ENCODE measurements at places on chromosomes 4 and X.
A peak's percentile ranks its signal among the peaks of the same experiment; 100 is the strongest.

DNA sequence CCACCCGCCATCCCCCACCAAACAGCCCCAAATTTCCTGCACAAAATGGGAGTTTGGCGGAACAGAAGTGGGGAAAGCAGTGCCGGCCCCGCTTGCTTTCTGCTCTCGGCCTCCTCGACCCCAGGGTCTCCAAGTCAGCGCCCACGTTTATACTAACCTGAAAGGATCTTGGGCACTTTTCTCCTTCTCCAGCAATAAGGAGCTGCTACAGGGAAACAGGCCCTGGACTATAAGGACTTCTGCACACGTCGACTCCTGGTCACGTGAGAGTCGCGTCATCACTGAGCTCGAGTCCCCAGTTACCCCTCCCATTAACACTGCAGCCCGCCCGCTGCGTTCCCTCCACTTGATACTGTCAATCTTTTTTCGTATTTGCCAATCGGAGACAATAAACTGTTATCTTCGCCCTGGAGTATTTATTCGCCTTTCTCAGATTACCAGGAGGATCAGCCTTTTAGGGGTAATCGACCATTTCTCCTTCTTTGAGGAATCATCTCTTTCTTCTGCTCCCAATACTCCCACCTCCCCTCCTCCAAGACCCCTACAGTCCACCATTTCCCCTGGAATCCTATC lies at the start of gene TCEAL8:
TSS of gene TCEAL8 (minus strand) at position 235 of the 573 bp plus-strand sequence. CDS start 1,176 bp downstream, outside the sequence.
- DNase-seq = peak; percentile 88

- DNase-seq = no peak
Measured at GRCh38 chr4:80074069-80074468, 1.0 kb upstream of the ANTXR2 start.

DNA sequence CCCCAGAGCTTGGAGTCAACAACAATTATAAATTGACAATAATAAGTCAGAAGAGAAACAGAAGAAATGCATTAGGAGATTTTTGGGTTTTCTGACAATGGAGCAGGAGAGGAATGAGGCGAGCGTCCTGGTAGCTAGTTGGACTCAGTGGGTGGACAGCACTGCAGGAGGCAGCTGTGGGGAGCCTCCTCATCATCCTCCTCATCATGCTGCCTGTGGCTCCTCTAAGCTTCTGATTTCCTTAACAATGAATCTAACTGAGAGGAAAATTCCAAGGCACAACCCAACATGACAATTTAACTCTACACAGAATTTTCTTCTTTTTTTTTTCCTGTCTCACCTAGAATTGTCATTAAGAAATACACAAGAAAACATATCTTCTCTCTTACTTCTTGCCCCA lies 357.1 kb upstream of the NOCT start:
- no peak for DNase-seq

DNA sequence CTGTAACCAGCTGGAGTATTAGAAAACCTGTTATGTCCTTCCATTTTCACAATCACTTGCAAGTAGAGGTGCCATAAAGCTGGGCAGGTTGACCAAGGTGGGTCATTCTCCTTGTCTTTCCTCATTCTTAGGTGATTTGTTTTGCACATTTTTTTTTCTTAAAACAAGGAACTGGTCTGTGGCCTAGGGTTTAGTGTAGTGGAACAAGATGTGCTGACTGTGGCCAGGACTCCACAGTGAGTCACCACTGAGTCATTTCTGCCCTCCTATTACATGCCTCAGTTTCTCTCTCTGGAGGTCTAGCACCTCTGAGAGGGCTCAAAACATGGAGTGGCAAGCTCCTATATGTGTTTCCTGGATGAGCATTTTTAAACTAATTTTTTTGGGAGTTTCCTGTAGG lies 355.9 kb downstream of the GPM6A start:
- DNase-seq = no peak

GRCh38 chr4:26772096-26772873 lies 88.4 kb upstream of the STIM2 start:
- no peak for DNase-seq

DNA sequence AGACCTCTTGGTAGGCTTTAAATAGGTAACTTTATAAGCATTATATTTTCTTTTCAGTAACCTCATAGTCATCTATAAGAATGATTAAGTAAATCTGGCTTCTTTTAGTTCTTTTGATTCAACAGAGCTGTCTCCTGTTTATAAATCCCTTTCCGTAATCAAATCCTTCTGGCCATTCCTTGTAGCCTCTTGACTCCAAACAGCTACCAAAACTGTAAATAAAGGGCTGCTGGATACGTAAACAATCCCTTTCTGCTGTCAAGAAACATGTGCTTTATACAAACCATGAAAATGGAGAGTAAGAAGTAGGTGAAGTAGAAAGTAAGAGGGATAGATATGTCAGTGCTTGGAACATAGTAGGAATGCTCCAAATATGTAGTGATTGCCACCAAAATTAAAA lies 183.2 kb upstream of the CASK start:
- no peak for DNase-seq

- no peak for DNase-seq
Measured at GRCh38 chrX:69063486-69063885, 101.8 kb downstream of the PJA1 start.

- no peak for DNase-seq
Measured at GRCh38 chrX:47817421-47817820, 19.3 kb upstream of the ZNF81 start.

GRCh38 chr4:7822877-7823276 lies 116.8 kb downstream of the AFAP1 start:
- DNase-seq = no peak

GRCh38 chr4:57254754-57255153 lies 144.6 kb upstream of the IGFBP7 start:
- no peak for DNase-seq

GRCh38 chr4:78691334-78691754 lies 84.8 kb upstream of the BMP2K start:
- DNase-seq = no peak

- DNase-seq = no peak
Measured at GRCh38 chr4:83658806-83659205, 122.9 kb downstream of the GPAT3 start.

GRCh38 chrX:111265486-111265885 lies 4.8 kb downstream of the CAPN6 start:
- no peak for DNase-seq

GRCh38 chr4:123348946-123349345 lies 47.6 kb upstream of the SPRY1 start:
- no peak for DNase-seq

- DNase-seq = no peak
Measured at GRCh38 chr4:7238300-7238960, 46.1 kb downstream of the SORCS2 start.

GRCh38 chr4:115110191-115111181 lies 2.9 kb downstream of the NDST4 start:
- DNase-seq = peak; percentile 38

GRCh38 chr4:7309636-7310390 lies 117.5 kb downstream of the SORCS2 start:
- no peak for DNase-seq

DNA sequence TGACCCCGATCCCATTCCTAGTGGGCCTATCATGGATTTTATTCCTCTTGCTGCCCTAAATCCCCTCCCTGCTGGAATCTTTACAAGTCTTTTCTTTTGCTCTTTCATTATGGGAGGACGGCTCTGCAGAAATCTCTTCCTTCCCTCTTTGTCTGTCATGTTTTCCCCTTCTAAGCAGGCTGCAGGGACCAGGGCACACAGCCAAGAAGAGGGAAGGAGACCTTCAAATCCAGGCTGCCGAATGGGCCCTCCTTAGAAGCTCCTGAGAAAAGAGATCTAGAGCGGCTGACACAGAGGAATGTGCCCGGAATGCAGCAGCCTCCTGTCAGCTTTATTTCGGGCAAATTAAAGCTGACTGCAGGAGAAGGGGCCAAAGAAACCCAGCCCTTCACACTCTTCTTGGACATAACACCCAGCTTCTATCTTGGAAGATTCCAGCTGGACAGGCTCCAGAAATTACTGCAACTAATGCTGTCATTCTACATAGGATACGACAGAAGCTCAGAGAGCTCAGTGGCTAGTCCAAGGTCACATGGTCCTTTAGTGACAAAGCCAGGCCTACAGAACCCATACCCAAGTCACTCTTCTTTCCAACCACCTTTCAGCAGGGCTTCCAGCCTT lies 187.8 kb upstream of the NHS start:
- DNase-seq = peak; percentile 28

DNA sequence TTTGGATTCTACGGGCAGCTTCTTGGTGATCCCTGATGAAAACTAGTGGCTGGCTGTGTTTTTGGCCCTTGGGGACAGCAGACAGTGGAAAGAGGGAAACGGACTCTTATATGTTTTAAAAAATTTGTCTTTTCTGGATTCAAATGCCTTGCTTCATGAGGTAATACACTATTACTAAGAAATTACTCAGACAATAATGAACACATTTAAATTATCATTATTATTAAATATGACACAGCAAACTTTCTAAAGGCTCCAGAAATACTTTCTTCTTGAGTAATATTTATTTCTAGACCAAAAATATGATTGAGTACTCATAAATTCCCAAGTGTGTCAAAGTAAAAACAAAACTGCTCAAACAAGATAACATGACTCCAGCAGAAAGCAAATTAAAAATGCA lies 520.7 kb upstream of the AADAT start:
- no peak for DNase-seq

DNA sequence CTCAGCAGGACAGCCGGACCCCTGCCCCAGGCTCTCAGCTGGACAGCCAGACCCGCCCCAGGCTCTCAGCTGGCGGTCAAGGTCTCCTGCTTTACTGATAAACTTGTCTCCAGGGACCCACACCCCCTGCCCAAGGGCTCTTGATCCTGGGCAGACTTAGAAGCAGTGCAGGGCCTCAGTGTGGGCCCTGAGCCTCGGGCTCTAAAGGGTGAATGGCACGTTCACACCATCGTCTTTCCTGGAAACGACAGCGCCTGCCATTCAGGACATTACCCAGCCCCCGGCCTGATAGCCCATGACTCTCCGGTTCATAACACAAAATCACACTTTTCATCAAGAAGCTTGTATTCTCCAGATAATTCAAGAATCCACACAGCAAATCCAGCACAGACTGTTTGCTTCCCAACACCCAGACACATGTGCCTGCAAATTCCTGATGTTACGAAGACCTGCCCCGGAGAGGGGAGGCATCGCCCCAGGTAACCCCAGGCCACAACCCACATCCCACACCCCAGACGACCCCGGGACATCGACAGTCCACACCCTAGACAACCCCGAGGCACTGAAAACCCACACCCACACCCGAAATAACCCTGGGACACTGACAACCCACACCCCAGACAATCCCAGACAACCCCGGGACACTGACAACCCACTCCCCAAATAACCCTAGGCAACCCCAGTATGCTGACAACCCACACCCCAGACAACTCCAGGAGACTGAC lies 136.8 kb downstream of the FAM53A start:
- DNase-seq = no peak

DNA sequence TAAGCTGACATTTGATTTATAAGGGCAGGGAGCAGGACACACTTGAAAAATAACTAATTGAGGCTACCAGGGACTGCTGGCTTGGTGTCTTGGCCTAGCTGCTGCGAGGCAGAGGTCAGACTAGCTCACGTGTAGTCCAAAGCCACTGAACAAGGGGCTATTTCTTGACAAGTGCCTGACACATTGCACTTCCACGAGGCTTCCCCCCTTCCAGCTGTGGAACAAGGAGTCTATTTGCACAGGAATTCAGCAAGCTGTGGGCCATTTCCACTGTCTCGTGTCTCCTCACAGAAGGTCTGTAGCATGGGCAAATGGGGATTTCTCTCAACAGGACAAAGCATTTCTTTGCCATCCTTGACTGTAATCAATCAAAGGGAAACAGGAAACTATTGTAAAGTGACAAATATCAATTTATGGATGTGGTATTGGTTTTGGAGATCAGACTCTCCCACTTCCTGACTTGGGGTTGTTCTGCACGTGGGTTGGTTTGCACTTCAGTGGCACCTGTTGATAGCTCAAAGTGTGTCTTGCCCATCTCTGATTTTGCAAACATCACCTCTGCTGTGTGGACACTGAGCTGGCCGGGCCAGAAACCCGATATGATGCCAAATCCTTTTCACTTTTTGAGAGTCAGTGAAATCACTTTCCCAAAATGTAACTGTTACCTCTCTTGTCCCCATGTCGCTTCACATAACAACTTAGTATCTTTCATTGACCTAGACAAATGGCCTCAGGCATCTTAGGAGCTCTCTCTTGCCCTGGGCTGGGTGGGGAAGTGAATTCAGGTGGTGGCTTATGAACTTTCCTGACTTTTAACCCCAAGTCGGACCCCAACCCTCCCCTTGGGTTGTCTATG lies 107.4 kb upstream of the MAMLD1 start:
- no peak for DNase-seq

- DNase-seq = no peak
Measured at GRCh38 chrX:18938710-18939109, 45.2 kb downstream of the PHKA2 start.

DNA sequence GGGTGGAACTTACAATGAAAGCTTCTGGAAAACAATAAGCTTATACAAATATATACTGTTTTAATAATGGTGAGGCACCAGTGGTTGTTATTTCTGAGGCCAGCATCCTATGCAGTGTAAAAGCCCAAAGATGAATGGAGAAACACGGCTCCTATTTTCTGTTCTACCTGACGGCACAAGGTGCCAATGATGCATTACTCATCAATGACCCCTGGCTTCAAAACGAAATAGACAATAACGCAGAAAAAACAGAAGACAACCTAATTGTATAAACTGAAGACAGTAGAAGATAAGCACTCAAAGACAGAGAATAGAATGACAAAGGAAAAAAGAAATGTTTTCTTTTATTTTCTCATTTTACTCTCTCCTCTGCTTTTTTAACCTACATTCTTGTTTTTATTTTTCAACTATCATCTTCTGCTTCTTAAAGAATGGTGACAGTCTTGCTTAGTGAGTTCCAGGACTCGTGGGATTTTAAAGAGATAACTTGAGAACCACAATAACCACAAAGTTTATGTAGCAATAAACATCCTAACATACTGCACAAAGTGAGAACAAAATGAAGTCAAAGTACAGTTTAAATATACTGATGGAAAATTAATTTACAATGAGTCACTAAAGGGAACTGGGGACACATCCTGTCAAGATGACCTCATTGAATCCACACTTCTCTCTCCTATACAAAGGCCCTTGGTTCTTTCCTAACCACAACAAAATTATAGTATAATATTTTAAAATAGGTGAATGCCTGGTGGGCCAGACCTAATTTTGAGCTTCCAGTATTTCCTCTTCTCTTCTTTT lies 169.8 kb downstream of the BTC start:
- no peak for DNase-seq

DNA sequence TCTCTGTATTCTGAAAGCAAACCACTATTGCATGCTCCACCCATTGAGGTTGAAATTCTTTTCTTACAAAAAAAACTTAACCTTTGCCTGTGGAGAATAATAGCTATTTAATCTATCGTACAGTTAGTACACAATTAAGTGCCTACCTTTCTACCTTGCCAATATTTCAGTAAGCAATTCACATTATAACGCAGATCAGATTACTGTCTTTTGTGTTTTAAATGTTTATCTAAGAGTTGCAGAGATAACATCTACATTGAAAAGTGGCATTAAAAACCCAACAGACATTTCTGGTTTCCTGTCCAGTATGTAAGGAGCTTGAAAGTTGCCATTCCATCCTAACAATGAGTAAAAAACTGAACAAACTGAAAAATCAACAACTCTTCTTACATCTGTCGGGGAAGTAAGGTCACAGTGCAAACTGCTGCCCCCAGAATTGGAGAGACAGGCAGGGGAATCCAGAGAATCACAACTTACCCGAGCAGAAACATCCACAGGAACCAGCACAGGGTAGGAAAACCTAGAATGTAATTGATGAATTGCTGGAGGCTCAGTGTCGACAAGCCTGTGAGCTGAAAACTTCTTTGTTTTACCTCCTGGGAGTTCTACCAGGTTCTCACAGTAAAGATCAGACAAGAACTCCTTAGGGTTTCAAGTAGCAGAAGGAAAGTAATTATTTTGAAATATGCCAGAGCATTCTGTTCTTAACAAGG lies 27.3 kb upstream of the ACSL4 start:
- DNase-seq = no peak

- DNase-seq = no peak
Measured at GRCh38 chr4:28868841-28869240, 1851.3 kb upstream of the PCDH7 start.

Data from femur (tissue), 1 donor.